Lower lobe of right lung (tissue), 2 donors: ENCODE measurements at places on chromosomes 2 and 18. TPM values are rescaled to one million over a fixed set of nuclear protein-coding genes. Genes with fewer than 3 reads are reported as not detected.

Gene SNED1
- 36.2 TPM for total RNA-seq

Gene EIF2AK2
- total RNA-seq: 69.2 TPM

Gene CWC22
- 17.5 TPM for total RNA-seq

Gene CNRIP1
- 20.8 TPM for total RNA-seq

Gene TMEM198
- total RNA-seq: 1.4 TPM

Gene SULT1C2
- 1.2 TPM for total RNA-seq

Gene GPR55
- total RNA-seq: 0.74 TPM

Gene MAP2
- total RNA-seq: 22.6 TPM

Gene NEU2
- not detected for total RNA-seq

Gene ACVR1C
- total RNA-seq: 1.7 TPM

Gene SMAD2
- total RNA-seq: 161 TPM

Gene AFF3
- total RNA-seq: 57.3 TPM

Gene REG1B
- not detected for total RNA-seq

Gene TPO
- total RNA-seq: 0.21 TPM

Gene RTP5
- not detected for total RNA-seq

Gene ARHGAP25
- total RNA-seq: 48.5 TPM

Gene ITPRIPL1
- 1.9 TPM for total RNA-seq

Gene RTN4
- total RNA-seq: 317 TPM

Gene STPG4
- total RNA-seq: 0.77 TPM

Gene COLEC12
- total RNA-seq: 79.2 TPM

Gene CD207
- 3.0 TPM for total RNA-seq

Gene HOXD13
- total RNA-seq: not detected

Gene COL4A3
- total RNA-seq: 33.6 TPM

Gene ADI1
- 60.2 TPM for total RNA-seq

Gene SLC5A7
- 0.30 TPM for total RNA-seq

Gene TUBA4A
- total RNA-seq: 35.0 TPM

Gene GDF7
- 0.62 TPM for total RNA-seq
